ENCODE measurements at places on chromosomes 1 and 21.
A peak's percentile ranks its signal among the peaks of the same experiment; 100 is the strongest.

DNA sequence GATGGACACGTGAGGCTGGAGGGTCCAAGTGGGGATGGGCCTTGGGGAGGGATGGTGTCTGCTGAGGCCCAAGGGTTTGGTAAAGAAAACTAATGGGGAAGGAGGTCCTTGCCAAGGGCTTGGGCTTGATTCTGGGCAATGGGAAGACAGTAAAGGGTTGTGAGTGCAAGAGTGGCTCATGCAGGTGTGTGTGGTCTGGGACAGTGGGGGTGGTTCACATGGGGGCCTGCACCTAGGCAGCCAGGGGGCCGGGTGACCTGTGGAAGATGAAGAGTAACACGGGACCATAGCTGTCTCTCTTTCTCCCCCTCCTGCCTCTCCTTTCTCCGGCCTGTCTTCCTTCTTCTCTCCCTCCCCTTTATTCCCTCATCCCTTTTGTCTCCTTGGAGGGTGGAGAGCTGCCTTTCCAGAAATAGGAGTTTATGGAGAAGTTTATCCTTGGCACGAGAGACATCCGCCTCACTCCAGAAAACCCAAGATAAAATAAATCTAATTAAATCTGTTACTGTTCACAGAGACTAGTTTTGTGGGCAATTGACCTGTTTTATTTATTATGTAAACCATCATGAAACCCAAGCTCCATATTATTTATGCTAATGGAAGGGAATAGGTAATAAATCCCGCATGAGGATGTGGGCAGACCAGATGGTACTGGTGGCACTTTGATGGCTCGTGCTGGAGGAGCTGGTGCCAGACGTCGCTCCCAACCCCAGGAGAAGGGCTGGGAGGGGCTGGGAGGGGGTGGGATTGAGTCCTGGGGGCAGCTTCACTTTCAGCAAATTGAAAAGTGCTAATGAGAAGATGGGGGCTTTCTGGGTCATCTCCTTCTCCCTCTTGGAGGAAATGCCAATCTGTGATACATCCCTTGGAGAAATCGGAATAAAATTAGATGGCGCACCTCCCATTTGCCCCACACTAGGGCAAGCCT, 272.9 kb upstream of the CSF3R start:
- DNase-seq = no peak

DNA sequence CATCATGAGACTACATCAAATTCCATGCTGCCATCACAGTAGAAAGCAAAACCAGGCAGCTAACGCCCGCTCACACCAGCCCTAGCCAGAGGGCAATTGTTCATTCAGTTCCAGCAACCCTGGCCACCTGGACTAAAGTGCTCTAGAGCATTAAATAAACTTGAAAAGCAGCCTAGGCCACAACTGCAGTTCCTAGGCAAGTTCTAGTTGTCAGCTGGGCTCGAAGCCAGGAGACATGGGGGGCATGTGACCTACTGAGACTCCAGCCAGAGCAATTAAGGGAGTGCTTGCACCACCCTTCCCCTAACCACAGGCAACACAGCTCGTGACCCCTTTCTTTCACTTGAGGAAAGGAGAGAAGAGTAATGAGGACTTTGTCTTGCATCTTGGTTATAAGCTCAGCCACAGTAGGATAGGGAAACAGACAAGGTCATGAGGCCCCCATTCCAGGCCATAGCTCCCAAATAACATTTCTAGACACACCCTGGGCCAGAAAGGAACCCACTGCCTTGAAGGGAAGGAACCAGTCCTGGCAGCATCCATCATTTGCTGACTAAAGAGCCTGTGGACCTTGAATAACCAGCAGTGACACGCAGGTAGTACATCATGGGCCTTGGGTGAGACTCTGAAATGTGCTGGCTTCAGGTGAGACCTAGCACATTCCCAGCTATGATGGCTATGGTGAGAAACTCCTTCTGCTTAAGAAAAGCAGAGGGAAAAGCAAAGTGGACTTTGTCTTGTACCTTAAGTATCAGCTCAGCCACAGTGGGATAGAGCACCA, 77.0 kb downstream of the ZZZ3 start:
- peak; percentile 47 for DNase-seq

- no peak for DNase-seq
These were observed 10.6 kb upstream of the CAPZB start for GRCh38 chr1:19495799-19496526.

DNA sequence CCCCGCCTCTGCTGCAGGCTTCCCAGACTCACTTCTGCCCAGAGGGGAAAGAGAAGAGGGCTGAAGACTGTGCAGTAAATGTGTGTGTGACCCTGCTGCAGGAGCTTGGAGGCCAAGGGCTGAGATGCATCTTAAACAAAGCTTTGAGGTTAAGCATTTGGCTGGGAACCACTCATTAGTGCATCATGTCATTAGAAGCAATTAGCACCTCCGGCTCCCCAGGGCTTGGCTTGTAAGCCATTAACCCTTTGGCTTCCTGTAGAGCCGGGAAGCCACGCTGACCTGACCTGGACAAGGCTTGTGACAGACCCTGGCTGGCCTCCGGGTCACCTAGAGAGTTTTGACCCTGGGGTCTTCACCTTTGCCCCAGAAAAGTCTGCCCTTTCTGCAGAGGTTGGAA, 77.0 kb downstream of the CSMD2 start:
- DNase-seq = no peak

DNA sequence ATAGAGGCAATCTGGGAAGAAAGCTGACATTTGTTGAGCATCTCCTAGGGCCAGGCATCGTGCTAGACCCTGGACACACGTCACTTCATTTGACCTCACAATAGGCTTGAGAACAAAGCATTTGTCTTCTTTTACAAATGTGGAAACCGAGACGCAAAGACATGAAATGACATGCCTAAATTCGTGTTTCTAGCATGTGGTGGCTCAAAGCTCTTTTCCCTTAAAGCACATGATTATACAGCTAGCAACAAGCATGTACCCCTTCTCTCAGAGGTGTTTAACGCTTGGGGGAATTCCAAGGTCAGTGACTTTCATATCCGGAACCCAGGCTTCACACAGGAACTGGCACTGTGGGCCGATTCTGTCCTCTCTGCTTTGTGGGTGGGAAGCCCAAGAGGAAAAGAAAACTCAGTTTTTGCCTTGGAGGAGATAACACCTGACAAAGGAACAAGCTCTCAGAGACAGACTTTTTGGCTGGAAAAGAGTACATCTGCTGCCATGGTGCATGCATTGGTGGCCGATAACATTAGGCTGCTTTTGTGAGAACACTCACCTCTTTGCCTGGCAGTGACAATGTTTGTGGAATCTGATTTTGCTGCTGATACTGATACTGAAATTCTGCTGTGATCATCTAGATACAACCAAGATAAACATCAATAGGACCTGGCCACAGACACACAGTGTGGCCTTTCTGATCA, 15.4 kb upstream of the CD2 start:
- DNase-seq = no peak

GRCh38 chr1:62912028-62912638, 128.2 kb downstream of the ATG4C start:
- no peak for DNase-seq

GRCh38 chr1:80101159-80101558, 1094.6 kb upstream of the ADGRL4 start:
- no peak for DNase-seq

GRCh38 chr1:213264531-213264930, 213.5 kb downstream of the RPS6KC1 start:
- no peak for DNase-seq

- no peak for DNase-seq
These were observed 79.5 kb downstream of the NUF2 start for GRCh38 chr1:163401211-163401610.

- DNase-seq = no peak
These were observed 466.2 kb downstream of the CAMTA1 start for GRCh38 chr1:7251454-7251800.

GRCh38 chr21:39502631-39503030, 50.9 kb downstream of the SH3BGR start:
- DNase-seq = peak; percentile 87

DNA sequence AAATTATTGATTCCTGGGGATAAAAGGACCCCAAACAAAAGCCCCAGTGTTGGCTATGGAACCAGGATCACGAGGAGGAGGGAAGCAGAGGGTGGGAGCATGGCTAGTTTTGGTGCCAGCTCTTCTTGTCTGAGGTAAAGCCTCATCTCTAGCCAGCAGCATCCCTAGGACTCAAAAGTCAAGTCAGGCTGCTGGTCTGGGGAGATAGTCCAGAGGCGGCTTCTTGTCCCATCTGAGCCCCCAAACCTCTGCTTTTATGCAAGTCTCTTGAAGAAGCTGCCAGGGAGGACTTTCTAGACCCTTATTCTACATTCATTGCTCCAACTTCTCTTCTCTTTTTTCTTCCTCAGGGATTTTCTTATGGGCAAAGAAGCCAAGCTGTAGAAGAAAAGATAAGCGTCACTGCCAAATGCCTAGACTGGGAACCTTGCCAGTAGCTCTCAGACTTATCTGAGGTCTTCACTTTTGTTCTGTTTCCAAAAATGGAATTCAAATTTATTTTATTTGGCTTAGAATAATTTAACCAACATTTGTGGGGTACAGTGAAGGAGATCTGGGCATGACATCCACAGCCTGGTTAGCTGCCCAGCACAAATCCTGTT, 6.9 kb upstream of the ANKRD35 start:
- DNase-seq = no peak

- peak; percentile 69 for DNase-seq
These were observed 75.0 kb downstream of the RWDD3 start for GRCh38 chr1:95309031-95309471.

DNA sequence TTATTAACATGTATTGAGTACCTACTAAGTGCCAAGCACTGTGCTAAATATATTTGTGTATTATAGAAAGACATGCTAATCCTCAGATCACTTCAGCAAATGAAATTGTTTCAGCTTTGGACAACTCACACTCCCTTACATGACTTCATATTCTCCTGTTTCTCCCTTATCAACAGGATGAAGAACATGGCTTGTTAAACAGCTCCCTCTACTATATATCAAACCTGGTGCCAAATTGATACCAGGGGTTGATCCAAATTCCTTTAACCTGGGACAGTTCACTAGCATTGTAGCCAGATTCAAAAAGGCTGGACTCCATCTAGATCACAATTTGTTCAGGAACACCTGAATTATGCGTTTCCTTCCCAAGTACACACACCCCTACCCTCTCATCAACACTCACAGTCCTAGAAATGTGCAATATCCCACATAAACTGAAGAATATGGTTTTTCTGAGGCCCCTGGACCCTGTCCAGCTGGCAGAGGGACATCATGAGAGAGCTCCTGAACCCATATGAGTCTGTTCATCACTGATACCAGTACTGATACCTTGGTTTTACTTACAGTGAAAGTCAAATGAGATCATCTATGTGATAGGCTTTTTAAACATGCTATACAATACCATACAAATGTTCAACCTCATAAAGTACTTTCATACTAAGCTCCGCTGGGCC, 47.0 kb upstream of the PALMD start:
- no peak for DNase-seq

DNA sequence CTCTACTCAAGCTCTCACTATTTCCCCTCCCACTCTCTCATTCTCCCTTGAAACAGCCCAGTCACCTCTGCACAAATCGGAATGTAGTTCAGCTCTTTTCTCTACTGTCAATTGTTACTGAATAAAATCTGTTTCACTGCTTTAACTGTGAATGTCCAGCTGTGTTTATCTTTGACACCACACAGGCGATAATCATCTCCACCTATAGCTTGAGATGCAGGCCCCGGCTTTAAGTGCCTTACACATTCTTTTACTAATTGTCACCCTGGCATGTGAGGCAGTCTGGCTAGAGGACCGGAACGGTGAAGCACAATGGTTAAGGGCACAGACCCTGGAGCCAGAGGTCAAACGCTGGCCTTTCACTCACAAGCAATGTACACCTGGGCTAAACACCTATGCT, 122.8 kb upstream of the C8B start:
- DNase-seq = no peak

- no peak for DNase-seq
These were observed 241.8 kb upstream of the KIAA0040 start for GRCh38 chr1:175434283-175434860.

- no peak for DNase-seq
These were observed 34.5 kb upstream of the CD58 start for GRCh38 chr1:116605315-116605714.

GRCh38 chr21:40769231-40769630, 77.7 kb downstream of the DSCAM start:
- DNase-seq = no peak

DNA sequence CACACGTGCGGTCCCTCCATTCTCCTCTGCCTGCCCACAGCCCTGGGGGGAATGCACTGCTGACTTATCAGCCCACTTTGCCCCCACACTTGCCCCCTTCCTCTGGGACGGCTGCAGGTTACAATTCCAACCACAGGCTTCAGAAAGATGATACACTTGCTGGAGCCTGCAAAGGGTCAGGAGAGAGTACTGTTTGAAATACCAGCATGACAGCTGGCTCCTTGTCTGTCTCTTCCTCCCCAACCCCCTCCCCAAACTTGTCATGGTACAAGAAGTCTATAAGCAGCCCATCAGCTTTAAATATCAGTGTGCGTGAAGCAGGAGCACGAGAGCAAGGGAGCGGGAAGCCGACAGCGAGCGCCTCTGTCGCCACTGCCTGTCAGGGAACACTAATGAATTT, 62.4 kb downstream of the ERI3 start:
- DNase-seq = no peak

DNA sequence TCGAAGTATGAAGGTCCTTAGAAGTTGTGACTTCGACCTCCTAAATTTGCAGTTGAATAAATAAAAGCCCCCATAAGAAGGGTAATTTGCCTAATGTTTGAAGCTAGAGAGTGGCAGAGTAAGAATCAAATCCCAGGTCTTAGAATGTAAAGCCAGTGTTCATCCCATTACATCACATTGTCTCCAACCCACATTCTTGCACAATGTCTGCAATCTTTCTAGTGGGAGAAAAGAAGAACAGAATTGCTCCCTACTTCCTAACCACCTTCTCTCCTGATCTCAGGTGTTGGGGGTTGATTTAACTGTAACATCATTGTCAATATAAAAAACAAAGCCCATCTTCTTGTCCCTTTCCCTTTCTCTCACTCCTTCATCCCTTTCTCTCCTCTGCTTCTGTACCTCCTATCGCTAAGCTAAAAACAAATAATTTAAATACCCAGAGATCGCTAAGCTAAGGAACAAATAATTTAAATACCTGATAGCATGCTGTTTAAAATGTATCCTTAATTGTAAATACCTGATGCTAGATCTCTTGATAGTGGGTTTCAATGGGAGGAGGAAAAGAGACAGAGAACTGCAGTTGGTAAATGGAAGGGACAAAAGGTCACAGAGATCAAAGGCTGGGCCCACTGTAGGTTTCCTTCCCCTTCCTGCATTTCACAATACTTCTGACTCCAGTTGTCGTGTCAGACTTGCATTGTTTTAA, 32.1 kb upstream of the CCDC190 start:
- no peak for DNase-seq

Measured in globus pallidus (tissue), 1 donor.